Activated T-cell treated with anti-CD3 and anti-CD28 coated beads for 24 hours (primary cell): ENCODE measurements at places on chromosomes 2 and 18.

- no peak for DNase-seq
Observed at GRCh38 chr2:139924070-139924469, 1143.9 kb upstream of the NXPH2 start.

DNA sequence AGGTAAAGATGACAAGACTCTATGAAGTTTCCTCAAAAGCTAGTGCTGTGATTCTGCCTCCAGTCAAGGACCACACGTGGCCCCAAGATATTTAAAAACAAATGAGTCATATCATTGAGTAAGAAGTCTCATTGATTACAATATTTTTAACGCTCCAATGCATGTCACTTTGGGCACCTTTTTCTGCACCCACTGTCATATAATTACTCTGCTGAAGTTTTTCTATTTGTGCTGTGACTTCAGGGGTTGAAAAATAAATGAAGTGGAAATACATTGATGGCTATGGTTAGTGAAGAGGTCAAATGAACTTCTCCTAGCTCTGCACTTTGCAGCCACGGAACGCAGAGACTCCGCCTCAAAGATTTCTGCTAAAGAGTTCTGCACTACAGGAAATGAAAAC lies 344.3 kb upstream of the KYNU start:
- no peak for DNase-seq

DNA sequence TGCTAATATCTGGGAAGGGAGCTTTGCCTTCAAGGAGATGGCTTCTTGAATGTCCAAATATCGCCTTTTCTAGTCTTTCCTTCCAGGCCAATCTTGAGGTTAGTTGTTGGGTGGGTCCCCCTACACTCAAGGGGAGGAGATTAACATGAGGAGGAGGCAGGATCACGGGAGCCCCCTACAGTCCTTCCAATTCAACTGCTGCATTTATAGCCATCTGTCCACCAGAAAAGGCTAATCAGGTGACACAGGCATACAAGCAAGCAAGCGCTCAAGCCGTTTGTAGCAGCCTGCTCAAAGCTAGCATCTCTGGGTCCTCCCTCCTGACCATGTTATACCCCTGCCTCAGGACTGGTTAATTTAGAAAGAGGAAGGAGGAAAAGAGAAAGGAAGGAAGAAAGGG lies 87.6 kb downstream of the MRPS9 start:
- no peak for DNase-seq

- no peak for DNase-seq
Observed at GRCh38 chr2:49973436-49973835, 819.1 kb upstream of the FSHR start.

DNA sequence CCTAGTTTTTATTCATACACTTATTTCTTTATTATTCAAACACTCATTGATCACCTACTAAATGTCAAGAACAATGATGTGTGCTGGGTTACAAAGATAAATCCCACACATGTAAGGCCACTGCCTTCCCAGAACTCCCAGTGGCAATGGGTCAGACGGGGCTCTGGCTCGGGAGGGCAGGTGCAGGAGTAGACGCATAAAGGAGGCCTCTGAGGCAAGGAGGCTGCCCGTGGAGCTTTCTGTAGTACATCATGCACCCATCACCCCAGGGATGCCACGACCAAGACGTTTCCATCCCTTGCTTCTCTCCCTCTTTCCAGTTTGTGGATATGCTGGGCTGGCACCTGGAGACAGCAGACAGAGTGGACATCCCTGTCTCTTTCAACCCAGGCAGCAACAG lies 153.2 kb upstream of the TTC39C start:
- DNase-seq: no peak
